ENCODE measurements at places on chromosomes 3 and 15.

GRCh38 chr3:173711619-173712018, 314.1 kb downstream of the NLGN1 start:
- DNase-seq, result no peak

DNA sequence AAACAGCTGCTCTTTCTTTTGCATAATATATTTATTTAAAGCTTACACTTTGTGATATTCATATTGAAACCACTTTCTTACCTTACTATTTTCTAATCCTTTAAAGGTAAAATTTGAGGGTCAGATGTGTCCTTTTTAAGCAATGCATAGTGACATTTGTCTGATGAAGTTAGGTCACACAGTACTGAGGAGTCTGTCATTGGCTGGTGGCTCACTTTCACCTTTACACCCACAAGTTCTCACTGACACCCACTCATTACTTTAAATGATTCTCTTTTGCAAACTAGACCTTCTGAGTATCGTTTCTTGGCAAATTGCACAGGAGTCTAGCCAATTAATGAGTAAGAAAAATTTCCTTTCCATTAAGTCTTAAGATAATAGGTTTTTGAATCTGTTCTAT, 758.3 kb upstream of the ARPP21 start:
- no peak for DNase-seq

DNA sequence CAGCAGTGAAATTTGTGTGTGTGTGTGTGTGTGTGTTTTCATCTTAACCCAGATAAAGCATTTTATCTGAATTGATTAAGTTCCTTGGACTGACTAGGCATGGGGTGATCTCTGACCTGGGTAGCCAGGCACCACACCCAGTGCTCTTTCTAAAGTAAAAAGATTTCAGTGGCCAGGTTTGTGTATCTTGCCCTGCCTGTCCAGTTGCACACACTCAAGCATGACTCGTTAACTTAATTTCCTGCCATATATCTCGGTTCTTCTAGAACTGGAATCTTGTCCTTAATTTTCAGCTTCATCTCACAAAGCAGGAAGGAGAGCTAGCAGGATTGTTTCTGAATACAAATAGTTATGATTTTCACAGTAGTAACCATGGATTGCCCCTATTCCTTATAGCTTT, 17.0 kb downstream of the TM4SF18 start:
- no peak for DNase-seq

DNA sequence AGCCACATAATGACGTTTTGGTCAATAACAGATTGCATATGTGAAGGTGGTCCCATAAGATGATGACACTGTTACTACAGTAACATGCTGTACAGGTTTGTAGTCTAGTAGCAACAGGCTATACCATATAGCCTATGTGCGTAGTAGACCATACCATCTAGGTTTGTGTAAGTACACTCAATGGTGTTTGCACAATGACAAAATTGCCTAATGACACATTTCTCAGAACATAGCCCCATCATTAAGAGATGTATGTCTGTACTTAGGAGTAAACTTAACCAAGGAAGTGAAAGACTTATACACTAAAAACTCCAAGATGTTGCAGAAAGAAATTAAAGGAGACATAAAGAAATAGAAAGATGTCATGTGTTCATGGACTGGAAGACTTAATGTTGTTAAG, 66.2 kb downstream of the RPLP1 start:
- DNase-seq, result no peak

DNA sequence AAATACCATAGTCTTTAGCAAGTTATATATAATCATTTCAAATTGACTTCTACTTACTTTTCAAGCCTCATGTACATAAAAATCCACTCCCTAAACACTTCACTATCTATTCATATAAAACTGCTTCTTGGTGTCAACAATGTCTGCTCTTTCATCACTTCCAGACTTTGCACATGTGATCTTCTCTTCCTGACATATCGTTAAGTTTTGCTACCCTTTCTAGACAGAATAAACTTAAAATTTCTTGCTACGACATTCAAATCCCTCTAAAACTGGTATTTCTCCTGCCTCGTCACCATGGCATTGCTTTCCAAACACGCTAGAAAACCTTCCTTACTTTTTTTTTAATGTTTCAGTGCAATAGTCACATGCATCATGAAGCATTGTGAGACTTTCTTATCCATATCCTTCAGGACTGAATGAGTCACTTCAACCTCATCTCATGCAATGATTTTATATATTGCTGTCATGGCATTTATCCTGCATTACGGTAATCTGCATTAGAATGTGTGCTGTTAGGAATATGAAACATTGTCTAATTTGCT, 122.8 kb downstream of the GMNC start:
- DNase-seq, result no peak
